Stimulated activated CD4-positive, alpha-beta T cell treated with anti-CD3 and anti-CD28 coated beads, Interleukin-12 subunit alpha, Interleukin-12 subunit beta, amount 100 ng/mL, for 24 hours (primary cell): ENCODE measurements at places on chromosomes 11 and 22.

DNA sequence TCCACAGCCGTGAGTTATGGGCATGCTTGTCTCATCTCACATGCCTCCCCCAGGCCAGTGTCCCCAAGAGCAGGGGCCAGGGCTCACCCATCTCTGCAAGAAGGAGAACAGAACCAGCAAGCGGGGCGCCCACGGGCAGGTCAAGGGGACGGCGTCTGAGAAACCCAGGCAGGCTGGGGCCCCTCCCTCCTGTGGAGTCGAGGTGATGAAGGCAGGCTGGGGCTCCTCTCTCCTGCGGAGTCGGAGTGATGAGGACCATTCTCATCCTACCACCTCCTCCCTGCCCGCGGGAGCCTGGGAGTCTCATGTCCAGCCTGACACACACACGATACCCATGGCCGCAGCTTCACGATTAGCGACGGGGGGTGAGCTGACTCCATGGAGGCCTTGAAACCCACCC, 141.9 kb downstream of the CTTN start:
- no peak for DNase-seq

DNA sequence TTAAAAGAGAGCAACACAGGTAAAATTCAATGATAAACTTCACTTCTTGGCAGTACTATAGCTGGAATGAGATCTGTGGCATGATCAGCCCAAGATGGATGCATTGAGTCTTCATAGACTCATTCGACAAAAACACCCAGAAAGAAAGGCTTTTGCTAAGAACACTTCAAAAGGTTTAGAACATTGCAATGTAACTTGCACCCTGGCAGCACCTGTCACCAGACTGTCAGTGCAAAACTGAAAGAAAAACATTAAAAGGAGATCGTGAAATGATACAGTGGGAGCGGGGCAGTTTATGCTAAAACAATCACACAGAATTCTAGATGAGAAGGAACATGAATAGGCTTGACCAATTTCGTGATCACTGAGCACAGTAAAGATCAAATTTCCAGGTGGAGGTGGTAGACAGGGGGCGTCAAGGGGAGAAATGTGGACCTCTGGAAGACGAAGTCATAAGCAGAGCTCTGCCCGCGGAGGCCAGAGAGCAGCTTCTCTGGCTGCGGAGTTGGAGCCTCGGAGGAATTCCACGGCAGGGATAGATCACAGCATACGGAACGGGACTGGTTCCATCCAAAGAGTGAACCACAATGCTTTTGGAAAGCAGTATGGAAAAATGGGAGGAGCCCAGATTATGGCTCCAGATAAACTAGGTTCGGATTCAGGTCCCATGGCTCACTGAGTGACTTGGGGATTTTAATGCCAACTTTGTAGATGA, 11.9 kb downstream of the VSIG10L2 start:
- DNase-seq, result no peak

GRCh38 chr11:1767399-1768140, 3.8 kb upstream of the CTSD start:
- DNase-seq, result no peak

GRCh38 chr22:28021116-28021997, 102.3 kb upstream of the PITPNB start:
- DNase-seq, result no peak

DNA sequence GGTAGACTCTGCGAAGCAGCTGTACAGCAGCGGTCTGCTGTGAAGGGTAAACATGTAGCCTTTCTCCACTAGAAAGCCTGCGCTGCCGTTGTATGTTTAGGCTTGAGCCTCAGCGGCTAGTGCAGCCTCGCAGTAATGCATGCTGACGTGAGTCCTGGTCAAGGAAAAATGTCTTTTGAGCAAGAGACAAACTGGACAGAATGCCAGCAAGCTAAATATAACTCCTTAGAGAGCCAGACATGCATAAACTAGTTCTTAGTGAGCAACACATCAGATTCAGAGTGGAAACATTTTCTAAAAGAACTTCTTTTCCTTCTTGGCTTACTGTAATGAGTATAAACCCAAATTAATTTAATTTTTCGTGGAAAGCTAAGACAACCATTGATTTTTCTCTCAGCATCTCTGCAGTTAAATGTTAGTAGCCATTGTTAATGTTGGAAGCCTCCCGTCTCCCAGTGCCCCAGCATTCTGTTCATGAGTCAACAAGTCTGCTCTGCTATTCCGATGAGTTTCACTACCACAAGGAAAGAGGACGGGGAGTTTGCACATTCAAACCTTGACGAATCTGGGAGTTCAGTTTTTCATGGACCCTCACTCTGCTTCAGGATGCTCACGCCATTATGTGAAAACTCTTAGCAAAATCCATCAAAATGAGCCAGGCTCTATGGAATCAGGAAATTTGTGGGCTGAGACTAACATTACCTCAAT, 51.4 kb downstream of the JAM3 start:
- no peak for DNase-seq

- DNase-seq, result no peak
These were observed 141.2 kb downstream of the DLG2 start for GRCh38 chr11:85485902-85486301.

GRCh38 chr11:93589347-93589746, 46.2 kb upstream of the SMCO4 start:
- DNase-seq, result no peak

DNA sequence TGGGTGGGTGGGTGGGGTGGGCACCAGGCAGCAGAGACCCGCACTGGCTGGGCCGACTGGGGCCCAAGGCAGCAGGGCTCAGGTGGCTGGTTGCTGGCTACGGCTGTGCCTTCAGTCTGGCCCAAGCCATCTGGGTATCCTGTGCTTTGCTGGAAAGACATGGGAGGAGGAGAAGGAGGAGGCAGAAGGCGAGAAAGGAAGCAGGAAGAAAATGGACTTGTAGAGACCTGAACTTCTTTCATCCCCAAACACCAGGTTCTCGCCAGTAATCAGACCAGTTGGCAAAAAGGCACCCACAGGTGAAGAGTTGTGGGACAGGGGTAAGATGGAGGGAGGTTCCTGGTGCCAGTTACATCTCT, 78.8 kb downstream of the IGLL1 start:
- DNase-seq, result no peak

DNA sequence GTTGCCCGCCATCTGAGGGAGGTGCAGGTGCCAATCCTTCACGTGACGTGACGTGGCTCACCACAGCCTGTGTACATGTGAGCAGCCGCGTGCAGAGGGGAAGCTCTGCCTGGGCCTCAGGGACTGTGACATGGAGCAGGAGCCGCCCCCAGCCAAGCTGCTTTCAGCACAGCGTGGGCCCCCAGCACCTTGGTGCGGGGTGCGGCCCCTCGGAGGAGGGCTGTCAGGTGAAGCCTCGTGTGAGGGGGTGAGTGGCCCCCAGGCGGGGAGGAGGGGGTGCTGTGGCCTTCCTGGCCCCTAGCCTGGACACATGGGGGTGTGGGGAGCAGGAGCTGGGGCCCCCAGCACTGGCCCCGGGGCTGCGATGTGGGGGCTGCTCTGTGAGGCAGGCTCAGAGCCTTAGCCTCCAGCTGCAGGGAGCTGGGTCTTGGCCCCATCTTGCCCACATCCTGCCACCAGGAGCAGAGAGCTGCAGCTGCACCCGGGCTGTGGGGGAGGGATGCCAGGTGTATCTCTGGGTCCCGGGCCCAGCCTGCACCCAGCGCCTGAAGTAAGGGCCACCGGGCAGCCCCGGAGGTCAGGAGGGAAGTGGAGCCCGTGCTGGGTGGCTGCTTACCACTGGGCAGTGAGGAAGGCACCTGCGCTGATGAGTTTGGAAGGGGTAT, at the start of gene ADORA2A:
ADORA2A (plus strand) TSS at position 100 of the 665 bp plus-strand sequence. CDS start 5,806 bp downstream, outside the sequence.
- peak; percentile 79 for DNase-seq

DNA sequence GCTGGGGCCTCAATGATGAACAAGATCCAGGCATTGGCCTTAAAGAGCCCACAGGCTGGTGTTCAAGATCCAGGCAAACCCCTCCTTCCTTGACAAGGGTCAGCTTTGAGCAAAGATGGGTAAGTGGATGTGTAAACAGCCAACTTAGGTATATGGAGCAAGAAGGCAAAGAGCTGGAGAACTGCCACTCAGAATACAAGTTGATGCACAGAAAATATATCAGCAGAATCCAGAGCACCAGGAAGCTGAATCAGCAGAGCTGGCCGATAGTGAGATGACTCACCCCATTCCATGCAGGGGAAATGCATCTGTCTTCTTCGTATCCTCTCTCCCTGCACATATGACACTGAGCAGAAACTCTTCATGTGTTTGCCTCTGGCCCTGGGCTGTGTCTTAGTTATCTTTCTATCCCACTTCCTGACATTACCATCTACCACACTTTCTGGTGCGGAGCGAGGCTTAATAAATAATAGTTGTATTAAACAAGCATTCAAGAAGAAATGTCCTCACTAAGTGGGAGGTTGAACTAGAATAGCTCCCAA, 57.8 kb downstream of the ENDOD1 start:
- no peak for DNase-seq

DNA sequence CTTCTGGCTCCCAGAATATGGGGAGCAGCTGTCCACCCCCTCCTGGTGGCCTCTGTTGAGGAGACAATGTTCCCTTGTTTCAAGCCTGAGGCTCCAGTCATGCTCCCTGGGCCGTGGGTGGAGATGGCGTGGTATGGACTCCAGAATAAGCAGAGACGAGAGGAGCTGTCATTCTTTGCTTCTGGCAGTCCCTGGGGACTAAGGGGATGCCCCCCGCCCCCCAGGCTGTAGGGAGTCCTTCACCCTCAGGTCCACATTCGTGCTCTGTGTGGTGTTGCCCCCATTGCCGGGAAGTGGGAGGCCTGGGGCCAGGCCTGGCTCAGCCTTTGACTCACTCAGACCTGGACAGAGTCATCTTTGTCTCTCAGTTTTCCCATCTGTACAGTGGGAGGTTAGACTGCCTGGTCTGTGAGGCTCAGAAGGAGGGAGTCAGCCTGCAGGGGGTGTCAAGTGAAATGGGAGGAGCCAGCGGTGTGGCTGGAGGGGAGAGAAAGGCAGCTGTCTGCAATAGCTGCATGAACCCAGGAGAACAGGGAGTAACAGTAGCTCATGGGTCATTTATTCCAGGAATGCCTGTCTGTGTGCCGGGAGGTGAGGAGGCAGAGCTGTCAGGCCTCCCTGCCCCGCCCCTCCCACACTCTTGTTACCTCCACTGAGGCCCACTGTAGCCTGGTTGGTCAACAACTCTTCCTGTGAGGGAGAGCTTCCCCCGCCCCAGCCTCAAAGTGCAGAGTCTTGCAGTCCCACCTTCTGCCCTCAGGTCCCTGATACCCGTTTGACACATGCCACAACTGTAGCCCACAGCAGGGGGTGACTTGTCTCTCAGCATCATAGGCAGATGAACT, 6.3 kb downstream of the ARHGEF17 start:
- no peak for DNase-seq

GRCh38 chr11:108289699-108290098, 66.8 kb downstream of the ATM start:
- no peak for DNase-seq

DNA sequence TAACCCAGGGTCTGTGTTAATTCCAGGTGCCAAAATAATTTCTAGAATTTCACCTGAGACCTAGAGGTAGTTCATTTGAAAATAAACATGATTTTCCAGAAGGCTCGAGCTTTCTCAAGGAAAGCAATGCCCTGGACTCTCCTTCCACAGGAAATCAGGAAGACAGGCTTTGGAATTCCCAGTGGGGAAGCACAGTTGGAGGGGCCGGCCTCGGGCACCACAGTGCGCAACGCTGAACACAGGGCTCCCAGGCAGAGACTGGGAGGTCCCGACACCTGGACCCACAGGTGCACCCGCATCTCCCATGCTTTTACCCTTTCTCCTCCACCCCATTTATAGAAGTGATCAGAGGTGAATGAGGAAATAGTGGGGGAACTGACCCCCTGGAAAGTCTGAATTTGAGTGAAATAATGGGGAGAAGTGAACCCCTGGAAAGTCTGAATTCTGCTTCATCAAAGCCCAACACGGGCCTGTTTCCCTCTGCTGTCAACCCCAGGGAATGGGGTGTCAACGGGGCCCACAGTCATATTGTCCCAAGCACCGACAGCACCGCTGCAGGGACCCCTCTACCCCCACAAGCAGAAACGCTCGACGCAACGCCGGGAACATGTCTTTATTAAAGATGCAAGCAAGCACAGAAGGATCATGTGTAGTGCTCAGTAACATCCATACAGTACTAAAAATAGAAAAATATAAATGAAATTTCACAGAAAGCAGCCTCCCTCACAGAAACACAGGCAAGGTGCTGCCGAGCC, 12.0 kb upstream of the EFCAB6 start:
- no peak for DNase-seq

DNA sequence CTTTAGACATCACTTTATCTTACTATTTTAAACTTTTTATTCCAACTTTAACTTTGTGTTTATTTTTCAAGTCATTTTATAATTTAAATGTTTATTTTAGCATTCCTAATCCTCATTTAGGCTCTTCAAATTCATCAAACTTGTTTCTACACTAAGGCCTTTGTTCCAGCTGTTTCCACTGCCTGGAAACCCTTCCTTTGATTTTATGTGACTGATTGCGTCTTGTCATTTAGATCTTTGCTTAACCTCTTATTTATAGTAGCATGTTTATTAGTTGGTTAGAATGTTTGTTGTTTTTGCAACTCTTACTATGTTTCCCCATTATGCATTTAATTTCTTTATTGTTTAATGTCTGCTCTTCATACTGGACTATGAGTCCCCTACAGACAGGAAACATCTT, 132.0 kb downstream of the FAM181B start:
- no peak for DNase-seq

- no peak for DNase-seq
These were observed 8.7 kb upstream of the LTO1 start for GRCh38 chr11:69683764-69684333.

DNA sequence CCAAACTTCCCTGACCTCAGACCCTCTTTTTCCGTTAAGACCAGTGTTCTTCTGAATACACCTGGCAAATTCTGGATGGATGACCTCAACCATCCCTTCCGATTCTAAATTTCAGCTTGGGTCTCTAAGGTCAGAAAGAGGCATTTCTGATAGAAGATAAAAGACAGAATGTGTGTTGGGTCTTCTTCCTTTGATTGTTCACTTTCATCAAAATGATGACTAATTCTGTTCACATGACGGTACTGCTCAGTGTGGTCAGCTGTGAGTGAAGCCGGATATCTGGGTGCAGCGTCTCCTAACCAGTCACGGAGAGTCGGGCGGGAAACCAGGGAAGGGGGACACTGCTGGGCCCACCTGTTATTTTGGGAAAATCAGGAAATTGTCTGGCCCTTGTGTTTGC, 151.6 kb upstream of the NAV2 start:
- DNase-seq, result no peak

GRCh38 chr11:112508750-112509149, 248.1 kb upstream of the PLET1 start:
- no peak for DNase-seq

- no peak for DNase-seq
These were observed 8.7 kb downstream of the PRDM11 start for GRCh38 chr11:45155058-45155551.

GRCh38 chr11:134950692-134951304, 538.8 kb upstream of the B3GAT1 start:
- no peak for DNase-seq

GRCh38 chr11:6469599-6469998, 4.1 kb downstream of the TRIM3 start:
- DNase-seq, result no peak
